ENCODE measurements at places on chromosomes 11 and 22.

GRCh38 chr22:22942511-22943329, 55.1 kb downstream of the IGLL5 start:
- DNase-seq = no peak

- no peak for DNase-seq
Measured at GRCh38 chr11:116680349-116681125, 92.2 kb downstream of the BUD13 start.

GRCh38 chr22:24230911-24231656, 13.8 kb downstream of the GGT5 start:
- DNase-seq = no peak

- DNase-seq = peak; percentile 7
Measured at GRCh38 chr11:21622566-21622965, 570.3 kb upstream of the ANO5 start.

GRCh38 chr11:10432493-10432892, 22.6 kb upstream of the AMPD3 start:
- DNase-seq = no peak

DNA sequence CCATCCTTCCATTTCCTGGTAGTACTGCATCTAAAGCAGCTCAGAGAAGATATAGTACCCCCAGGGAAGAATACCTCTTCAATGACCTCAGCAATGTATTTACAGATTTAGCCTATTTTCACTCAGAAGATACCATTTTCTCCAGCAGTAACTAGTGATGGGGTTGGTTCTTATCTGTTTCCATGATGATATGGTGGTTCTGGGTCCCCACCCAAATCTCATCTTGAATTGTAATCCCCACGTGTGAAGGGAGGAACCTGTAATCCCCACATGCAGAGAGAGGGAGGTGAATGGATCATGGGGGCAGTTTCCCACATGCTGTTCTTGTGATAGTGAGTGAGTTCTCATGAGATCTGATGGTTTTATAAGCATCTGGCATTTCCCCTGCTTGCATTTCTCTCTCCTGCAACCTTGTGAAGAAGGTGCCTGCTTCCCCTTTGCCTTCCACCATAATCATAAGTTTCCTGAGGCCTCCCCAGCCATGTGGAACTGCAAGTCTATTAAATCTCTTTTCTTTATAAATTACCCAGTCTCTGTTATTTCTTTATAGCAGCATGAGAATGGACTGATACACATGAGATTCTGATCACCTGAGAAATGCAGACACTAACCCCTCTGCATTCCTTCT, 139.2 kb downstream of the CCDC81 start:
- no peak for DNase-seq
